ENCODE measurements at places on chromosomes 16 and 17.

- no peak for DNase-seq
Measured at GRCh38 chr16:14321542-14321941, 250.4 kb downstream of the MRTFB start.

DNA sequence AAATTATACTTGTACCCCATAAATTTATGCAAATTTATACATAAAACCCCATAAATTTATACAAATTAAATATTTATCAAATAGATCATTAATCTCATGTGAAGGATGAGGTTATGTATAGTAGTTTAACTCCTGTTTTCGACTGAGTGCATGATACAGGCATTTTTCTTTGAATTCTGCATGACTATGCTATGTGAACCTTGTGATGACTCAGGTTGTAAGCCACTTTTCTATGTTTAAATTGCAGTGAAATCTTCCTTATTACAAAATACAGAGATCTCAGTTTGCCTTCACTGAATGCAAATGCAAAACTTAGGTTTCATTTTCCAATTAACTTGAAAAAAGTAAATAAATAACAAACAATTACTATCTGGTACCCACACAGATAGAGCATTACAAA is 843.7 kb downstream of the CDH11 start:
- no peak for DNase-seq

- no peak for DNase-seq
Measured at GRCh38 chr17:68457168-68457538, at the start of gene WIPI1. WIPI1 (minus strand) TSS chr17:68457496; CDS start chr17:68457421, 75 bp downstream.

GRCh38 chr16:71846431-71846830 is 655 bp downstream of the ATXN1L start:
- DNase-seq = peak; percentile 19
